Activated naive CD4-positive, alpha-beta T cell treated with anti-CD3 and anti-CD28 coated beads, Interleukin-2, amount 50 U/mL, for 72 hours (primary cell): ENCODE measurements at places on chromosomes 2 and 18.

GRCh38 chr2:44825702-44826101, 115.8 kb upstream of the SIX3 start:
- no peak for DNase-seq

DNA sequence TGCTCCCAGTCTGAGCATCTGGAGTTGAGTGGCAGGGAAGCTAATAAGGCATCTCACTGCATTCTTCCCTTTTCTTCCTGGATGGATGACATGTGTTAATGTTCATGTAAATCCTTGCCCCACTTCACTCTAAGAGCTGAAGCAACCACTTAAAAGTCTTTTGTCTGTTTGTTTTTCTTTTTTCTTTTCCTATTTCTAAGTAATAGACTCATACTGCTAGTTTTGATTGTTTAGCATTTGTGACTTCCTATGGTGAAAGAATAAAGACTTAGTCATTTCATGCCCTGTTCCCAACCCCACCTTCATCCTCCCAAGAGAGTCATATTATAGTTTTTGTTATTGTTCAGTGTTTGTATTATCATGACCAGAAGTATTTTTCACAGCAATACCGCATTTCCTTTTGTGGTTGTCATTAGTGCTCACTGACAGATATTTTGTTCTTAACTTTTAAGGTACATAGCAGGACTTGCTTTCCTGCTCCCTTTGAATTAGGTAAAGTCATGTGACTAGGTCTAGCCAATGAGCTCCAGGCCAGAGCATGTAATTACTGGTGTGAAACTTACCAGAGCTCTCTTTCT, 18.1 kb upstream of the SPP2 start:
- DNase-seq, result peak; percentile 27

DNA sequence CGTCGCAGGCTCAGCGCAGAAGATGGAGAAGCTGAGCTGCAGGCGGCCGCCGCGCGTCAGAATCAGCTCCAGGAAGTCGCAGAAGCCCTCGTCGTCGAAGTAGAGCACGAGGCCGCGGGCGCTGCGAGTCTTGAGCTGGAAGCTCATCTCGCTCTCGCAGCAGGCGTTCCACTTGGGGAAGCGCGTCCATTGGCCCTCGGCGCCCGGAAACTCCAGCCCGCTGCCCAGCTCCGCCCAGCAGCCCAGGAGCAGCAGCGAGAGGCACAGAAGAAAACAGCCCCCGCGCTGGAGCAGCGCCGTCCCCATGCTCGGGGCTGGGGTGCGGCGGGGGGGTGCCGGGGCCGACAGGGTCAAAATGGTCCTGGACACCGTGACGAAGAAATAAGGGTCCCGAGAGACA, 4.0 kb downstream of the NRXN1 start:
- no peak for DNase-seq

DNA sequence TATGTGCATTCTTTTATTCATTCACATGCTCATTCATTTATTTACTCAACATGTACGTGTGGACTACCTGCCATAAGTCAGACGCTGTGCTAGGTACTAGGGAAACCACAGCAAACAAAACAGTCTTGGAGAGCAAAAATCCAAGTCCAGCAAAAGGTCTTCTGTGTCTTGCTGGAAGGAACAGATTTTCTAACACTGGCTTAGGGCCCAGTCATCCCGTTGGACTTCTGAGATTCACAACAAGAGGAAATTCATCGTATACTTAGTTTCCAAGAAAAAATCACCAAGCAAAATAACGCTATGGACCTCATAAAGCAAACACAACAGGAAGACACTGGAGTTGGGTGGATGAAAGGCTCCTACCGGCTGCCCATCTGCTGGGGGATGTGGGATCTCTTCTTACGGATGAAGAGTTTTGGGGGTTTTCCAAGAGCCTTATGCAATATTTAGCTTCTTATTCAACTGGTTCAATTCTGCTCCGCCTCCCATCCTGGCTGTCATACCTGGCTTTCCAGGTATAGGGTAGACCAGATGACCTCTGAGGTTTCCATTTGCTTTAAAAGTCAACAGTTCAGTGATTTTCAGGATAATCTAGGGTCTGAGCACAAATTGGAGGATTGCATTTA, 262.7 kb downstream of the HAUS1 start:
- no peak for DNase-seq

- no peak for DNase-seq
Measured at GRCh38 chr18:77530732-77531131, 281.1 kb downstream of the GALR1 start.
